GM23248 (cell line): ENCODE measurements at places on chromosomes 5 and 9.

DNA sequence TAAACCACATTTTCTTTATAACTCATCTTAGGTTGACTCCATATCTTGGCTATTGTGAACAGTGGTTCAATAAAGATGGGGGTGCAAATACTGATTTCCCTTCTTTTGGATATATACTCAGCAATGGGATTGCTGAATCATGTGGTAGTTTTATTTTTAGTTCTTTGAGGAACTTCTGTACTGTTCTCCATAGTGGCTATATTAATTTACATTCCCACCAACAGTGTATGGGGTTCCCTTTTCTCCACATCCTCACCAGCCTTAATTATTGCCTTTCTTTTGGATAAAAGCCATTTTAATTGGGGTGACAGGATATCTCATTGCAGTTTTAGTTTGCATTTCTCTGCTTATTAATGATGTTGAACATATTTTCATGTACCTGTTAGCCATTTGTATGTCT lies 107.7 kb upstream of the EQTN start:
- no peak for DNase-seq

DNA sequence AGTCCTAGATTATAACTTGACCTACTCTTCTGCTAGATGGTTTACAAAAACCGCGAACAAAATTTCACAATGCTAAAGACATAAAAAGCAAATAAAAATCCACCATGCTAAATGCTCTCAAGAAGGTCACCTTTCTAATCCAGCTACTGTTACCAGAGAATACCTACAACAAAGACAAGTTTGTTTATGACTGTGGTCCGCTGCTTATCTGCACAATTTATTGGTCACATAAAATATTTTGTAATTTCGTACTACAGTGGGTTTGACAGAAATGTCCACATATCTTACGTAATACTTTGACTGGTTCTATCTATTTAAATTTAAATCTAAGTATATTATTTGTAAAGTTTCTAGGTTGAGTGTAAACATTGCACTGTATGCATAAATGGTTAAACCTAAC lies 257.6 kb upstream of the ZNF608 start:
- no peak for DNase-seq

DNA sequence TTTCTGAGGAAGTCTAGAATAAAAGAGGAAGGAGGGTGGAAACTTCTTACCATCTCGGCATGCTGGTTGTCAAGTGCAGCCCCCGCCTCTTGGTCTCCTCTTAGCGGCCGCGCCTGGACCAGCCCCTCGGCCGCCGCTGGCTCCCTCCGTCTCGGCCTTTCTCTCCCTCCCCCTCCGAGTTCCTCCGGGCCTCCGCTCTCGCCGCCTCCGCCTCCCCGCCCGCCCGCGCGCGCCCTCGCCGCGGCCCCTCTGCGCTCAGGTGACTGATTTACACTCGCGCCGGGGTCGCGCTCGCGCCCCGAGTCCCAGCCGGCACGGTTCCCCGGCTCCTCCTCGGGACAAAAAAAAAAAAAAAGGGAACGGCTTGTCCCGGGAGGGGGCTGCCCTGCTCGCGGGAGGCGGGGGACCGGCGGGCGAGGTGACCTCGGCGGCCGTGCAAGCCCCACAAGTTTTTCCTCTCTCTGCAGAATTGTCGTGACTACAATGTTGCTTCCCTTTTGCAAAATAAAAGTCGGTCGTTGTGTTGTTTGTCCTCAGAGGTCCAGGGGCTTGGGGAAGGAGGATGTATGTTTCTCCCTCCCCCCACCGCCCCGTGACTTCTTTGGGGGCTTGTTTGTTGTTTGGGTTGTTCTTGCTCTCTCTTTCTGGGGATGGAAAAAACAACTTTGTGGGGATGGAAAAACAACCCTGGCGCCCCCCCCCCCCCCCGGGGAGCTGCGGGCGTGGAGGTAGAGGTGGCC lies at the start of gene BNC2:
Gene BNC2 (minus strand): TSS at position 75 of the 740 bp plus-strand sequence. CDS start 22 bp downstream, at position 53.
- peak; percentile 75 for DNase-seq

- DNase-seq: no peak
Observed at GRCh38 chr9:72814083-72814597, 138.7 kb downstream of the ALDH1A1 start.

DNA sequence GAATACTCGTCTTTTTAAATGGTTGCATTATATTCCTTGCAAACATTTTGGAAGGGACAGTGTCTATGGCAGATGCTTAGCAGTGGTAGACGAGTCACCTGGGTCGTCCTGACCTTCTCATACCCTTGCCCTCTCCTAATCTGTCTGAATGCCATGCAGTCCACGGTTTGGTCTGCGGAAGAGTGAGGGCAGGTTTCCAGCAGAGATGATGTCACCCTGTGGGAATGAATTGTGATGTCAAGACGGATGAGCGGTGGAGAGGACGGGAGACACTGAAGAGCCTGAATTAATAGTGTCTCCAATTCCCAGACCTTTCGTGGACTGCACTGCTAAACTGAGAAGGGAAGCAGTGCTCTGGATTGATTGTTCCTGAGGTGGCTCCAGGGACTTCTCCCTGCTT lies 329.0 kb upstream of the PANK3 start:
- DNase-seq: peak; percentile 63

GRCh38 chr5:141077826-141078225 lies 16.6 kb upstream of the PCDHB2 start:
- DNase-seq: no peak

DNA sequence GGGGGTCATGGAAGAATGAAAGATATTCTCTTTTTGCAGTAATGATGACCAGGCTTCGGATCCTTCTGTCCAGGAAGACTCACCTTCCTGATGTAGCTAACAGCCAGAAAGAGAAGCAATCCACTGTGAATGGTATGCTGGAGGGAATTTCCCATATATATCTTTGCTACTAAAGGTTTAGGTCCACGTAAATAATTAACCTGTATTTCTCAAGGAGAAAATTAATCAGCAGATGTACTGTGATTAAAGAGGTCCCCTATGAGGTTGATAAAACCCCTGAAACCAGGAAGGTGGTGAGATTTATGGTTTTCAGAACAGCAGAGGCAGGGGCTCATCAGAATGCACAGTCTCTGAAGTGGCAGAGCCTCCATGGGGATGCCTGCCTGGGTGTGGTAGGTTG lies 11.4 kb upstream of the RAB3C start:
- DNase-seq: no peak

DNA sequence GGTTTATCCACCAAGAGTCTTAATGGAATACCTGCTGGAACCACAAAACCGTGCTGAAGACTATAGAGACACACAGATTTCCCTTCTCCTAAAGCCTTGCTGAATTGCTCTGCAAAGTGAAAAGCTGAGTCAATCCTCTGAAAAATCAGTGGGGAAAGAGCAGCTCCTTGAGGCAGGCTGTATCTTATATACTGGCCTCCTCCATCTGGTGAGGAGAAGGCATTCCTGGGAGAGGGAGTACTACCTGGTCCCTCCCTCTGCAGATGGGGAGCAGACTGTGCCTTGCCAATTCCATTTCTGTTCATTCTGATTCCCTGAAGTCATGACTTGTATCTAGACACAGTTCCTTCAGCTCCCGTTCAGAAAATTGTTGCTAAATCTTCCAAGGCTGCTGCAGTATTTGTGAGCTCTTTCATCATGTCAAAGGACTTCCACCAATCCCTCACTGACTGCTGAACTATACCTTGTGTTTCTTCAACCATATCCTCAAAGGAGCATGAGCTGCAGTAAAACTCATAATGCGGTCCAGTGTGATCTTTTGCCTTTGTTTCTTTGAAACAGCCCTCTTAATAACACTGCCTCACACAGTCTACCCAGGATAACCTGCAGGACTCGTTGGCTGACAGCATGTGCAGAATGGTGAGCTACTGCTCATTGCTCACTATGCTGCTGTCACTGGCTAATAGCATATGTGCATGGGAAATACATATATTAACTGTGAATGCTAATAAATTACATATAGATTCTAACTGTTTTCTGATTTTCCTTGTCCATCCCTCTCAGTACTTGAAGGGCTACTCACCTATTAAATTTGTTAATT lies 84.5 kb downstream of the FOXD1 start:
- DNase-seq: peak; percentile 81
